PC-9 (cell line): ENCODE measurements at places on chromosomes 4 and X.

- DNase-seq, result no peak
Observed at GRCh38 chr4:115334736-115335411, 221.5 kb upstream of the NDST4 start.

DNA sequence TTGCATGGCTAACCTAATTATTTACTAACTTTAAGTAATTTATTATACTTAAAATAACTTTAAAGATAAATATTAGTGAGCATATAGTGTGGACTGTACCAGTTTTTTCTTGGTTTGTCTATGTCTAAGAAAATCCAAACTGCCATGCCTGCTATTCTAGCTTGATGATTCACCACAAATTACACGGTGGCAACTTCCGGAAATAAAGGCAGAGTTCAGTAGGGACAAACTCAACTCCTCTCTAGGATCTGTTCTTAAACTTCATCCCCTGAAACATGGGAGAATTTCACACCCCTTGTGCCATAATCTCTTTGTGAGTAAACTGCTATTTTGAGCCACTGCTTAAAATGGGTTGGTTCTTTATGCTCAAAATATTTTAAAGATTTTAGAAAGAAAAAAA is 213.6 kb upstream of the NRK start:
- DNase-seq, result no peak

- DNase-seq, result no peak
Observed at GRCh38 chrX:28398342-28398741, 188.9 kb upstream of the IL1RAPL1 start.

- DNase-seq, result peak; percentile 78
Observed at GRCh38 chr4:78056265-78057129, 626 bp upstream of the FRAS1 start.

DNA sequence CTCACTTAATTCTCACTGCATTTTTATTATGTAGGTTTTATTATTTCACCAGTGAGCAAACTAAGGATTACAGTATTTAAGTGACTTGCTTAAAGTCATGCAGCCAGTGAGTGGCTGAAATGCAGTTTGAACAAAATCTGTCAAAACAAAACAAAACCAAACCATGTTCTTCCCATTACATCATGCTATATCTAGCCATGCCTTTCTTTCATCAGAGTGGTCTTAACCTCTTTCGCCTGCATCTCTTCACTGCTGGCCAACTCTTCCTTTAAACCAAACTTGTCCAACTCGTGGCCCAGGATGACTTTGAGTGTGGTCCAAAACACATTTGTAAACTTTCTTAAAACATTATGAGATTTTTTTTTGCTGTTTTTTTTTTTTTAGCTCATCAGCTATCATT is 223.2 kb downstream of the PCDH7 start:
- DNase-seq, result no peak

DNA sequence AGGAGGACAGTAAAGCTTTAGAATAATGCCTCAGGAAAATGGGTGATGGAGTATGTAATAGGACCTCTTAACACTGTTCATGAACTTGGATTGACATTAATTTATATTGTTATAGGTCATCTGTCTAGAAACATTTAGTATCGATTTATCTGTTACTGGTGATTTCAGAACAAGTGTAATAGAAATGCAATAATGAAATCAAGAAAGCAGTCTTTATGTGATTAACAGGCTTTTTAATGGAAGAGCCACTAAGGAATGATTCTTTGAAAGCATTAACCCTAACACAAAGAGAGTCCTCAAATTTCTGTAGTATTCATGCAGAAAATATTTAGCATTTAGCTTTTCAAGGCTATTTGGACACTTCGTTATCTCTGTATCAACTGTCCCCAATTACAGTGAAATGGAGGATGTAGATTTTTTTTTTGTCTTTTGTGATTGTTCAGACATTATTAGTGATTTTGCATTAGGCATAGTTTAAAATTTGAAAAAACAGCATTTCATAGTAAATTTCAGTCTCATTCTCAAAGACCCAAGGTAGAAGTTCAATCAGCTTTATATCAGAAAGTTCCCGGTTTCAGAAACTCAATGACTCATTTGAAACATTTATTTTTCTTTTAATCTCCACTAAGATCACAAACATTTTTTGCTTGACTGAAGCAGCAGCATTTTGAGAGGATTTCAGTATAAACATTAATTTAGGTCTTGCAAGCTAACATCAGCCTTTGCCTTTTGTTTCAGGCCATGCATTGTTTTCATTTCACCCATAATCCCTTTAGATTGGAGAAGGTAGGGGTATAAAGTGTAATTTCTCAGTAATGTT is 56.3 kb downstream of the AGTR2 start:
- no peak for DNase-seq

DNA sequence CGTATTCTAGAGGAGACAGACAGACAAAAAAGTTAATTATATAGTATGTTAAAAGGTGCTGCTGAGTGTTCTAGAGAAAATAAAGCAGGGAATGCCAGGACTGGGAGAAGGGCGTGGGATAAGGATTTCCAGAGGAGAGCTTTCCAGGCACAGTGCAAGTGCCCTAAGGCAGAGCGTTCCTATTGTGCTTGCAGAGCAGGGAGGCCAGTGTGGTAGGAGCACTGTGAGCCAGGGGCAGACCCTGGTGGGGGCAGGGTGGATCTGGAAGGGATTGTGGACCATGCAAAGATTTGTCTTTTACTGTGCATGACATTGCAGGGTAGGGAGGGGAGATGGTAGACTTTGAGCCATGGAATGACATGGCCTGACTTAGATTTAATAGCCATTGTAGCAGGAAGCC is 25.8 kb downstream of the EXOC1 start:
- no peak for DNase-seq

GRCh38 chr4:180665481-180665880 is 1577.7 kb upstream of the TENM3 start:
- no peak for DNase-seq

DNA sequence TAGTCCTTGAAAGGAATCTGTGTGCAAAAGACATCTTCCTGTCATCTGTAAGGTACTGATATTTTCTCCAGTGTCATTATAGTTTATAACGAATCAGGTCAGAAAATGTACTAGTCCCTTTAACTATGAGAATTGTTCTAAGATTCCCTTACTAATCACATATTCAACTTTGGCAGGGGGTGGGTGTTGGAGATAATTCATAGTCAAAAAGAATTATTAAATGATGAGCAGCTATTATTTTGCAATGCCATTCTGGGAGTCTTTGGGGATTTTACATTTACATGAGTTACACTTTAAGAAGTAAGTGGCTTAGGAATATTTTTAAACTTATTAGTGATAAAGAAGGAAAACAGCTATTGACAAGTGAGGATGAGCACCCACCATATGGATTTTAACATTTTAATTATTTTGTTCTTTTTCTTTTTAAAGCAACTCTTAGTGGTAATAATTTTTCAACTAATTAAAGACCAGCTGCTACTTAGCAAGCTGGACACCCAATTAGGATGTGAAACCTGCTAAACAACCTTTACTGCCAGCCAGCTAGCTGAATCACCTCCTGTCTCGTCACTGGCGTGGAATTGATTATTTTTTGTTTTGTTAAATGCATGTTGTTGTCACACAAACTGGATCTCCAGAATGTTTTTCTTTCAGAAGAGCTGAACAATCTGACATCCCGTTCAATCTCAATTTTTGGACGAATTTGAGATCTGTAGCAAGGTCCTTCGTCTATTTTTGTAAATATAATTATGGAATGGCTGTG is 219.2 kb downstream of the ARAP2 start:
- DNase-seq, result peak; percentile 37
